ENCODE measurements at places on chromosomes 13 and 19.

DNA sequence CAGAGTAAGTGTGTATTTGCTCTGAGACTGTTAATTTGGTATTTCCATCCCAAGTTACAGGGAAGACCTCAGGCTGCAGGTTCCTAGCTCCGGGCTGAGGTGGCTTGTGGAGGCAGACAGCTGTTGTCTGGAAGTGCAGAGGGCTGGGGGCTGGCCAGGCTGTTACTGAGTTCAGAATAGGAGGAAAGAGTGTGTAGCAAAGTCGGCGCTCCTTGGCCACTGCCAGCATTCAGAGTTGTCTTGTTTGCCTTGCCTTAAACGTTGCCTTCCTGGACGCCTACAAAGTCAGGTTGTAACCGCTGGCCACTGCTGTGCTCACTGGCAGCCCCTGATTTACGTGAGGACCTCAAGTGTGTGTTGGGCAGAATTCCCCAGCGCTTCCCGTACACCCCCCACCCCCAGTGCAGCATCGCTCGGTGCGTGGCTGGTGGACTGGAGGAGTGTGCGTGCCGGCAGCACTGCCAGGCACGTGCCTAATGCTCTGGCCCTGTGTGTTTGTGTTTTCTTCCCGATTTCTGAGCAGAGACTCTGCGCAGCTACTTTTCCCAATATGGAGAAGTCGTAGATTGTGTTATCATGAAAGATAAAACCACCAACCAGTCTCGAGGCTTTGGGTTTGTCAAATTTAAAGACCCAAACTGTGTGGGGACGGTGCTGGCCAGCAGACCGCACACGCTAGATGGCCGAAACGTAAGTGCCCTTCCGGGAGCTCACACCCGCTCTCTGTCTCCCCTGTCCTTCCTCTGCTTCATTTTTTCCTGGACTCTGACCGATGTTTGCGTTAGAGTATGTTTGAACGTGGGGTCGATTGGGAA, 10.5 kb downstream of the DAZAP1 start:
- DNase-seq: no peak

DNA sequence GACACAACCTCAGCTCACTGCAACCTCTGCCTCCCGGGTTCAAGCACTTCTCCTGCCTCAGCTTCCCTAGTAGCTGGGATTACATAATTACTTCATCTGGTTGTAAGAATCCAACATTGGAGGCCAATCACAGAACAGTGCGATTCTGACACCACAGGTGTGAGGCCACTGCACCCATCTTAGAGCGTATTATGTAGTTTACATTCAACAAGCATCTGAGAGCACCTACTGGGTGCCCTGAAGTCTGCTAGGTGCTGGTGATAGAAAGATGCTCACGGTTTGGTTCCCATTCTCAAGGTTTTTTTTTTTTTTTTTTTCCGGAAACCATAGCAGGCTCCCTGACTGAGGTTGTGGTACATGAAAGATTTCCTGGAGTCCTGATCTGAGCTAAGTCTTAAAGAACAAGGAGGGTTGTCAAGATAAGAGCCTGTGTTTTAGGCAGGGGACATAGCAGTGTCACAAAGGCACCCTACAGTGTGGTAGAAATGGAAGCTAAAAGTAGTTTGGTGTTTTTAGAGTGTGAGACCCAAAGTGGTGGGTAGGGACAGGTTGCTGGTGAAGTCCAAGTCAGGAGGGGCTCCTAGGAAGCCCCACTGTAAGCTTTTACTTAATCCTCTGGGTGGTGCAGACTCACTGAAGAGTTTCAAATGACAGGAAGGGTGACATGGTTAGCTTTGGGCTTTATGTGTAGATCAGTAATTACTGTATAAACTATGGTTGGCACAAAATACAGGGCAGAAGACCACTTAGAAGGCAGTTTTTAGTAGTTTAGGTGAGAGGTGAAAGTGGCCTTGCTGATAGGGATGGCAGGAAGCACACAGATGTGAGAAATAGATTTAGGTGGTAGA, 15.2 kb downstream of the SAE1 start:
- peak; percentile 62 for DNase-seq

DNA sequence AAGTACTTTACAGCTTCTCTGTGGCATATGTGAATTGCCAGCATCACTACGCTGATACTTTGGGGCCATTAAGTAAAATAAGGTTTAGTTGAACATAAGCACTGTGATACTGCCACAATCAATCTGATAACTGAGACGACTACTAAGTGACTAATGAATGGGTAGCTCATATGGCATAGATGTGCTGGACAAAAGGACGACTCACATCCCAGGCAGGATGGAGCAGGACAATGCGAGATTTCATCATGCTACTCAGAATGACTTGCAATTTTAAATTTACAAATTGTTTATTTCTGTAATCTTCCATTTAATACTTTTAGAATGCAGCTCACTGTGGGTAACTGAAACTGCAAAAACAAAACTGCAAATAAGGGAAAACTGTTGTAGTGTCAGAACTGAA, 13.6 kb downstream of the CCDC122 start:
- no peak for DNase-seq

- DNase-seq: no peak
Observed at GRCh38 chr13:112962911-112963625, 5.9 kb upstream of the MCF2L start.

DNA sequence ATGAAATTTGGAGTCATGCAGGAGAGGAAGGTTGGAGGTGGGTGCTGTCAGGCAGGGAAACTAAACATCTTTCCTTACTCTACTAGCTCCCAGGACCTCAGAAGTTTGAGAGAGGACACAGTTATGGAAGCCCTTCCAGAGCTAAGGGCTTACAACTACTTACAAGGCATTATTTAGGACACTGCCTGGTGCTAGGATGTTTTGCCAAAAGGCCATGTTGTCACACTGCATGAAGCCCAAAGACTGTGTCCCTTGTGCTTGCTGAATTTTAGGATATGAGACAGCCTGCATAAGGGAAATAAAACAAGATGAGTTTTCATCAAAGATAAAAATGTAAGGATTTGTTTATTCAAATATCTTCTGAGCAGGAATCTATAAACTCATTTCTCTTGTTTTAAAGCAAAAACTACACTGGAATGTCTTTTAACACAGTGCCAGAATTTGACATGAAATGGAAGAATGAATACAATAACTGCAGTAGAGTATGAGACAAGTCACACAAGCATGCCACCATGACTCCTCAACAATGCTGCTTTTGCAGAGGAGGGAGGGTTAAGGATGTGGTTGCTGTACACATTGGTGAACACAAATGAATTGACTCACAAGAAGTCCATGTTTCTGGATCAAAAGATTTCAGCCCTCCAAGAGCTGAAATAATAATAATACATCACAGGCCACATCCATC, 258.4 kb downstream of the SPRY2 start:
- no peak for DNase-seq

GRCh38 chr13:75897386-75897785, 261.3 kb downstream of the LMO7 start:
- DNase-seq: no peak

GRCh38 chr19:6768236-6768785, 1.1 kb upstream of the SH2D3A start:
- peak; percentile 40 for DNase-seq

GRCh38 chr13:79225487-79226232, 180.4 kb downstream of the RBM26 start:
- no peak for DNase-seq

- no peak for DNase-seq
Observed at GRCh38 chr13:32233062-32233461, 82.1 kb downstream of the ZAR1L start.

GRCh38 chr19:5424192-5424973, 30.8 kb upstream of the ZNRF4 start:
- DNase-seq: no peak

DNA sequence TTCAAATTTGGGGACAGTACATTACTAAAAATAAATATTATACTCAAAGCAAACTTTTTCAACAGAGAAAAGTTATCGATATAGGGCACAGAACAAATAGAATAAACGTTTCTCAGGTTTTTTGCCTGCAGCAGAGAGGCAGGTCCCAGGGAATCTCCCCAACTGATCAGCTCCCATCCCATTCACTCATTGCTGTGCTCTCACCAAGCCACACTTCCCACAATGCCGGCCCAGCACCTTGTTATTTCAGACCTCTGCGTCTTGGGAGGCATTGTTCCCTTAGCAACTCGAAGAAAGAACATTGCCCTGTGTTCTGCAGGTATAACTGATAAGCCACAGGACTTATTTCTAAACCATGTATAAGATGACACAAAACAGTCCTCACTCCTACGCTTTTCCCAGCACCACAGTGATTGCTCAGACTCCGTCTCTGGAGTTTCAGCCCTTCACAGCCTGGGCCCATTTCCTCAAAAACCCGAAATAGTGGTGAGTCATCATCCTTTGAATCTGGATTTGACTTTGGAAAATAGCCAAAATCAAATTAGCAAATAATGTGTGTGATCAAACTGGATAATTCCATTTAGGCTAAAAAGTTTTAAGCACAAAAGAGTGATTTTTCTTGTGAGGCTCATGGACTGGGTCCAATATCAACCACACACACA, 100.4 kb downstream of the DCLK1 start:
- no peak for DNase-seq

DNA sequence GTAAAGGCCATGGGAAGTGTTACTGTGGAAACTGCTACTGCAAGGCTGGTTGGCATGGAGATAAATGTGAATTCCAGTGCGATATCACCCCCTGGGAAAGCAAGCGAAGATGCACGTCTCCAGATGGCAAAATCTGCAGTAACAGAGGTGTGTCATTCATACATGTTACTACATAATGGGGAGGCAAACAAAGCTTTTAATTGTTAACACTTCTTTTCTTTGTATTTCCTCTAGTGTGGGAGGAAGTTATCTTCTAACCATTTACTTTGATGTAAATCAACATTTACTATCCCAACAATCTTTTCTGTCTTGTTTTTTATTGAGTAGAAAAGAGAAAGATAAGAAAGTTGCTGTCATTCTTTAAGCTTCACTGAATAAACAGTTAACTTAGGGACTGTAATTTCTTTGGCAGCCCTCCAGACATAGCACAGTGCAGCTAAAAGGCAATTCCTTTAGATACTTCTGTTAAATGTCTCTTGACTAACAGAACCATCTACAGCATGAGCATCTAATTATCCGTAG, 126.9 kb downstream of the ITGBL1 start:
- no peak for DNase-seq

- no peak for DNase-seq
Observed at GRCh38 chr13:109611912-109612691, 174.3 kb downstream of the IRS2 start.

DNA sequence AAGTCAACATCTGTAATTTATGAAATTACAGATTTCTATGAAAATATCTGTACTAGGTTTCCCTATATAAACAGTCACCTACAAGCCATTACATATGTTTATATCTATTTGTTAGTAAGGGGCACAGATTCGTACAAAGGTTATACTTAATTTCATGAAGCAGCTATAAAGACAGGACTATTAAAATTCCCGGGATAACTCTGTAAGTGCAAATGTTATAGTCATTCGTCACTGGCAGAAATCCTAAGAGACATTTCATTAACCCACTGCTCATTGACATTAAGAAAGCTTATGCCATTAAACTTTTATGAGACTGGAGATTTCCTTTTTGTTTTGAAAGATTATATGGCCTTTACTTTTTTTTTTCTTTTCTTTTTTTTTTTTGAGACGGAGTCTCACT, 122.9 kb downstream of the MYO16 start:
- no peak for DNase-seq

- DNase-seq: no peak
Observed at GRCh38 chr19:33653684-33654083, 31.9 kb downstream of the CHST8 start.

DNA sequence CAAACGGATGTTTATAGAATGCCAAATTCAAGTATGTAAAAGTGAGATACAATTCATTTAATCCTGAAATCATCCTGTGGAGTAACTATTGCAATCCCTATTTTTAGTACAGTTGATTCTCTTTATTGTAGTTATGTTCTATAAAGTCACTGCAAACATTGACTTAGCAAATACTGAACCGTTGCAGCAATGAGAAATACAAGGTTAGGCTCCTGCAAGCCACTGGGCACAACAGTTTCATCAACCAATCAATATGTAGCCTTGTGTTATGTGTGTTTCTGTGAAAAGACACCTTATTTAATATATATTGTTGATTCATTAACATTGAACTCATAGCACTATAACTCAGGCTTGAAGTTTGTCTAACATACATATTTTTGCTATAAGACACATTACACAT, 174.4 kb downstream of the DCT start:
- DNase-seq: no peak

DNA sequence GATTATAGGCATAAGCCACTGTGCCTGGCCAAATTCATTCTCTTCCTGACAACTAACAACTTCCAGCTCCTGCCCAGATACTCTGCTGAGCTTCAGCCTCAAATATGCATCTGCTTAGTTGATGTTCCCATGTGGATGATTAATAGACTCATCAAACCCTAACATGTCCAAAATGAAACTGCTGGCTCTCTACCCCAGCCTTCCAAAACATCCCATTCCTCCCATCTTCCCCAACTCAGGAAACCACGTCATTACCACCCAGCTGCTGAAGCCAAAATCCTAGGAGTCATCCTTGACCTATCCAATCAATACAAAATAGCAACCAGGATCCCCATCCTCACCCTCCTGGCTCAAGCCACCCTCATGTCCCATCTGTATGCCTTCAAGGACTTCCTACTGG, 20.9 kb downstream of the POU2F2 start:
- DNase-seq: no peak

GRCh38 chr13:40466272-40466671, 200.2 kb downstream of the FOXO1 start:
- no peak for DNase-seq

- DNase-seq: no peak
Observed at GRCh38 chr19:33208371-33208895, 14.3 kb downstream of the LRP3 start.

DNA sequence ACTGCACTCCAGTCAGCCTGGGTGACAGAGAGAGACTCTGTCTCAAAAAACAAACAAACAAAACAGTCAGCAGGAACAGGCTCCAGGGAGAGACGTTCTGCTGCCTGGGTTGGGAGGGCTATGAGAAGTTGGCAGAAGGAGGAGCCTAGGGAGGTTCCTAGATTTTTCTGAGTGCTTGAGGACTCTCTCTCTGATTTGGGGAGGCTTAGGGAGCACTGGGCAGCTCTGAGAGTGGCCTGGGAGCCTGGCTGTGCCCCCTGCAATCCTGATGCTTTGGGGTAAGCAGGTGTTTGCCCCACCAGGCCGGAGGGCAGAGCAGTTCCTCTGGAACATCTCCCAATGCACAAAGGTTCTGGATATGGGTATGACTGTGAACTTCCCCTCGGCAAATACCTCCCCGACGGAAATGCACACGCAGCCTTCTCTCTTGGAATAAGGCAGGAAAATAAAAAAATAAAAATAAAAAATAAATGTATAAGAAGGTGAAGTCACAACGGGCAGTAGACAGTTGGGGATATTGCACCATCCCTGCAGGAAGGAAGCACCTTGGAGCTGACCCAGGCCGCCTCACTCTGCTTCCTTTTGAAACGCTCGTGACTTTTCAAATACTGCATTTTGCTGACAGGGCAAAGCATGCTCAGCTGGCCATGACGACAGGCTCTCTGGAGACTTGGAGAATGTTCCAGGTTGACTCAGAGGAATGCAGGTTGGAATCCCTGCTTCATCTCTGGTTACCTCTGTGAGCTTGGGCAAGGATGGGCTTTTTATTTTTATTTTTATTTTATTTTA, 26.5 kb upstream of the HOMER3 start:
- no peak for DNase-seq
